ENCODE measurements at places on chromosomes 2 and 18.

DNA sequence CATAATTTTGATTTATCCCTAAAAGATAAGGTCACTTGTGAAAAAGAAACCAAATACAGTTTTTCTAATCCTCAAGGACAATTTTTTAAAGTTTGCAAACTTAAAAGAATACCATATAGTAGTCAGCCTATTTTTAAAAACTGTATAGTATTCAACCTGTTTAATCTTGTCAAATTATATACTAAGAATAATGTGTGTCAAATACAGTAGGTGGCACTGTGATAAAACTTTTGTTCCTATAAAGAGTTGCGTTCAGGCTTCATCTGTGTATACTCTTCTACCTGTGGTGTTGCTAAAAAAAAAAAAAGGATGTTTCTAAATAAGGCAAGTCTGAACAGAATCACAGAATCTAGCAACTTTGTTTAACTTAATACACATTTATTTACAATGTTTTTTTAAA lies 68.6 kb downstream of the CCDC138 start:
- DNase-seq = no peak

DNA sequence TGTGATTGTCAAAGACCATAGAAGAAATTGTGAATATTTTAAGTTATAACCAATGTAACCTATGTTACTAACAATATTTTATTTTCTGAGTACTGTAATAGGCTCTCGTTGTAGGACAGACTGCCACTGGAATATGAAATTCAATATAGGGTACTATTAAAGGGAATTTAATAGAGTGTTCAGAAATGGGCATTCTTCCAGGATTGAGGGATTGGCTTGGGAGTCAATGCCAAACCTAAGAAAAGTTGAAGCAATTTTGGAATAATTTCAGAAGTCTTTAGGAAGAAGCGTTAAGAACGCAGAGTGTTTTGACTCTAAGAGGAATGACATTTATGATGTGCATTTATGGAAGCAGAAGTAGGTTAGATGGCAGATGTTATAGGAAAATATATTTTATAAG lies 79.0 kb downstream of the ACVR2A start:
- no peak for DNase-seq

DNA sequence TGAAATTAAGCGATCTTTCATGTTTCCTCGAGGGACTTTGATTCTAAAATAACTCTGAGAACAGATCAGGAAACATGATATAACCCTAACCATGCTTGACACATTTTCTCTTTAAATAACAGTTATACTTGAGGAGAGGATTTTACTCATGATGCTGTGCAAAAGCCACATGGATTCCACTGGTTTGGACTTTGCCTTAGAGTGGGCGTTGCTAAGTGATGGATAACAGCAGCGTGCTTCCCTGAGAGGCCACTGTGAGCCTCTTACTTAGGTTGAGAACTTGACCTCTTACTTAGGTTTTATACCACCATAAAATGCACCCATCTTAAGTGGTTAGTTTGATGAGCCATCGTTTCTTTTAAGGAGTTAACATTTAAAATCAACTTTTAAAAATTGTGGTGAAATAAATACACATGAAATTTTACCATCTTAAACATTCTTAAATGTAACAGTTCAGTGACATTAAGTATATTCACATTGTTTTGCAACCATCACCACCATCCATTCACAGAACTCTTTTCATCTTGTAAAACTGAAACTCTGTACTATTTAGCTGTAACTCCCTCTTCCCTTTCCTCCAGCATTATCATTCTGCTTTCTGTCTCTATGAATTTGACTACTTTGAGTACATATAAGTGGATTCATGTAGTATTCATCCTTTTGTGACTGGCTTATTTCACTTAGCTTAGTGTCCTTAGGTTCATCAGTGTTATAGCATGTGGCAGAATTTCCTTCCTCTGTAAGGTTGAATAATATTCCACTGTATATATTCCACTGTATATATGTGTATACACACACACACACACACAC lies 22.6 kb downstream of the ANXA4 start:
- DNase-seq = no peak

- DNase-seq = no peak
Observed at GRCh38 chr2:71830497-71831192, 317.0 kb downstream of the CYP26B1 start.

DNA sequence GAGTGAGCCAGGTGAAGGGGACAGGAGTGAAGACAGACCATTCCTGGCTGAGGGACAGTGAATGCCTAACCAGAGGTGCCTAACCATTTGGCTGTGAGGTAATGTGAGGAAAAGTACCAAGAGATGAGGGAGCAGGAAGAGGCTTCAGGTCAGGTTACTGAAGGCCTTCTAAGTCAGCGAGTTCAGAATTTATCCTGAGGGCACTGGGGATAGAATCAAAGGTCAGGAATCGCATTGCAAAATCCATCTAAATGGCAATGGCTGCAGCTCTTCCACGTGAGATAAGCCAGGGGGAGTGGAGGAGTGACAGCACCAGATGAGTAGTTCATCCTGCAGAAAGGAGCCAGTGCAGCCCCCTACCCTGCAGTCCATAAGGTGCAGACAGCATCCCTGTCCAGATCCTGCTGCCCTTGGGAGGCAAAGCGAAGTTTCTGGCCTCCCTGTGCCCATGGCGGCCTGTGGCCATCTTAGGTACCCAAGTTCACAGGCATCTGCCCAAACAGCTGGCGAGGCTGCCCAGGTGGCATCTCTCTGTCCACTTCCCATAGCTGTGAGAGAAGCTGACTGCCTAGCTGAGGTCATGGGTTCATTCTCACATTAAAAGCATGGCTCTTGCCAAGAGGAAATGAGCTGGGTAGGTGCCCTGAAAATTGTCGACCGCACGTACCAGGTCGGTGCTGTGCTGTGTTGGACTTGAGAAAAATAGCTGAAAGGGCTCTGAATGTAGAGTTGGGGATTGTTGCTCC lies 49.5 kb downstream of the CYP27C1 start:
- DNase-seq = no peak

DNA sequence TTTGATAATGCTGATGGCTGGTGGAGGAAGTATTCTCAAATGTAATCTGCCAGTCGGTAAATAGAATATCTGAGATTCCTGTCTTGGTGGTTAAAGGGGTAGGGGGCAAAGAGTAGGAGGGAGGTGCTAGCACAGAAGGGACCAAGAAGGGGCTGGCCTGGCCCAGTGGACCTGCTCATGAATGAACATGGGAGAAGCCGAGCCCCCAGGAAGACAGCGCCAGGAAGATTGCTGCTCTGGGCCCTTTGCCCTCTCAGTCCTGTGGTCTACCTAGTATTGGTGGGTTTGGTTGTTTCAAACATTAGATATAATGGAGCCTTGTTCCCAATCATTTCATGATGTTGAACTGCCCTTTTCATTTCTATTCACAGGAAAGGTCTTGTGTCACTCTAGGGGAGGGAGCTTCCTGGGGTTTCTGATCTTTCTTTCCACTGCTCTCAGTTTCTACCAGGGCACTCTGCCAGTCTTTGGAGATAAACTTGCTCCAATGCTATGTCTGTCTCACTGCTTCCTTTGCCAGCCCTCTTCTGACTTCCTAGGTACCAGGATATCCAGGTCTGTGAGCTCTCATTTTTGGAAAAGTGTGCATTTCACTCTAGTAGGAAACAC lies 5.3 kb upstream of the MOCOS start:
- DNase-seq = no peak

GRCh38 chr18:54119524-54120019 lies 104.9 kb downstream of the MBD2 start:
- no peak for DNase-seq

- DNase-seq = no peak
Observed at GRCh38 chr2:166841152-166841551, 47.1 kb upstream of the XIRP2 start.

GRCh38 chr2:48448274-48449061 lies 81.5 kb upstream of the STON1 start:
- DNase-seq = no peak

GRCh38 chr2:168179592-168179991 lies 67.8 kb downstream of the STK39 start:
- no peak for DNase-seq

DNA sequence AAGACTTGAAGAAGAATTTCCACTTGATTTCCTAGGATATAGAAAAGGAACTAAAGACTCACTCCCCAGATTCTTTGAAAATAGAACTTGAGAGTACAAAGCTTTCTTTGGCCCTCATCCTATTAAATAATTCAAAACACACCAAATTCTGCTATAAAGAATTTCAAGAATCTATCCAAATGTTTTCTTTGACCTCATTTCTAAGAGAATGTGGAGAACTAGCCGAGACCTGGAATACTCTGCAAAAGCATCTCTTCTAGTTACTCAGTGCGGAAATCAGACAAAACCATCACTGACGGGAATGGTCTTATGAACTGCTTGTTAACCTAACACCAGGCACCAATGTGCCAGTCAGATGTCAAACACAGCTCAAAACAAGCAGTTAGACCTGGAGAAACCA lies 44.2 kb upstream of the ARL5A start:
- no peak for DNase-seq

DNA sequence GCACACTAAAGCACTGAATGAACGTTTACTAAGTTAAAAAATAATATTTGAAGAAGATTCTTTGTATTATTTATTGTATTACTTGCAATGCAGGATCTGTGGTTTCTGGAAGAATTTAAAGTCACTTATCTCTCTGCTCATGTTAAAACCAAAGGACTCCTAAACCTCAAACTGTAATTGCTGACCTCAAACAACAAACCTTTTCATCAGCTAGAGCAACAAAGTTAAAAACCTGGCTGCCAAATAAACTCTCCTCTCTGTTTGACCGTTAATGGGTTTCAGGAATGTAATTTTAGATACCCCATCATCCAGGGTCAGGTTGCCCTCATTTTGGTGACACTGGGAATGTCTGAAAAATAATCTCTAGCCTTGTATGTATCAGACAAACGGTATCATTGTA lies 239.1 kb downstream of the TGIF1 start:
- no peak for DNase-seq

DNA sequence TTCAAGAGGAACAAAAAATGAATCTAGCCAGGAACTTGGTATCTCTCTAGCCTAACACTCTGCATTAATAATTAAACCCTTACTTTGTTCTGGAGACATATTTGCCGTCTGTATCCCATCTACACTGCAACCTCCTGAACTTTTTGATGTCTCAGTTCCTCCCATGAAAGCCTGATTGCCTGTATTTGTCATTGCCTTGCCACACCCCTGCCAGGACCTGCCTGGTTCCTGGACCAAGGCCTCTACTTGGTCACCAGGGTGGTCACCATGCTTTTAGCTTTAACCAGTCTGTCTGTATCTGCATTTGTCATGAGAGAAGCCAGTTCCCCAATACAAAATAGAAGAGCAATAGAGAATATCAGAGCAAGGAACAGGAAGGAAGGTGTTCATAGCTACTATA lies 58.8 kb upstream of the NOL4 start:
- no peak for DNase-seq

DNA sequence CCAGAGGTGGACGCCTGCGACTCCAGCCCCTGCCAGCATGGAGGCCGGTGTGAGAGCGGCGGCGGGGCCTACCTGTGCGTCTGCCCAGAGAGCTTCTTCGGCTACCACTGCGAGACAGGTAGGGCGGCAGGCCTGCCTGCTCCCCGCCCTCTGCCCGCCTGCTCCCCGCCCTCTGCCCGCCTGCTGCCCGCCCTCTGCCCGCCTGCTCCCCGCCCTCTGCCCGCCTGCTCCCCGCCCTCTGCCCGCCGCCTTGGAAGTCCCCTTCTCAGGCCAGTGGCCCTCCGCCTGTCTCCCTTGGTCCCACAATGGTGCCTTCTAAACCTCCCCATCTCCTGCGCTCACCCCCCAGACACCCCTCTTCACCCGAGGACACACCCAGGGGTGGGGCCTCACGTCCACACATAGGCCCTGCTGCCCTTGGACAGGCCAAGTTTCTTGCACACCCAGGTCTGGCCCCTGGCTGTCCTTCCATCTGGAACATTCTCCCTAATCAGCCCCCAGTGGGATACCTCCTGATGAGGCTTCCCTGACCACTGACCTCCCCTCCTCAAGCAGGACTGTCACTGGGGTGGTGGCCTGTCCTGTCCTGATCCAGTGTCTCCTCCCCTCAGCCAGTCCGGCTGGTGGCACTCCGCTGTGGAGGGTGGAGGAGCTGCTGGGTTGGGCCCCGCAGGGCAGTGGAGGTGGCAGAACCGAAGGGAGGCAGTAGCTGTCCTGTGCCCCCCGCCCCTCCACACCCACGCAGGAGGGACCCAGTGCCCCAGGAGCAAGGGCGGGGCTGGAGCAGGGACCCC lies 37.9 kb downstream of the MTERF4 start:
- peak; percentile 57 for DNase-seq

DNA sequence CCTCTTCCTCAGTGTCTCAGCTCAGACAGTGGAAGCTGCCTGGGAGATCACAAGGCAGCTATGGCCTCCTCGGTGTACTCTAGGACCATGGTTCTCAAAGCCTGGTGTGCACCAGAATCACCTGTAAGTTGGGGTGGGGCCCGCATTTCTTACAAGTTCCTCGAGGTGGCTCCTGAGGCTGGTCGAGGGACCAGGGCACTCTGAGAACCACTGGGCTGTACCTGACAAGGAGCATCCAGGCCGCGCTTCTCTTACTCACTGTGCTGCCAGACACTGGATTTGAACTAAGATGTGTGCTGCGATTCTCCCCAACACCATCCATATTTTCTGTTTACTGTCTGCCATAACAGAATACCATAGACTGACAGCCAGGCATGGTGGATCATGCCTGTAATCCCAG lies 59.5 kb downstream of the DIPK1C start:
- DNase-seq = no peak

GRCh38 chr2:233814056-233814835 lies 36.1 kb downstream of the MROH2A start:
- no peak for DNase-seq

DNA sequence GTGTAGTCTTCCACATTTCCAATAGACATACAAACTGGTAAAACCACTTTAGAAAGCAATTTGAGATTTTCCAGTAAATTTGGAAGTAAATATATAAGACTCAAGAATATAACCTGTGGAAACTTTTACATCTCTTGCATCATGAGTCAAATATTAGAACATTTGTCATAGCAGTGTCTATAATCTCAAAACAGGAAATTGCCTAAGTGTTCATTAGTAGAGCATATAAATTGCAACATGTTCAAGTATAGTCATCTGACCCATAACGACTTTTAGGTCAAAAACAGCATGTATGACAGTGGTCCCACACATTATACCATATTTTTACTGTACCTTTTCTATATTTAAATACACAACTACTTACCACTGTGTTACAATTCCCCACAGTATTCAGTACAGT lies 555.9 kb upstream of the VRK2 start:
- no peak for DNase-seq

DNA sequence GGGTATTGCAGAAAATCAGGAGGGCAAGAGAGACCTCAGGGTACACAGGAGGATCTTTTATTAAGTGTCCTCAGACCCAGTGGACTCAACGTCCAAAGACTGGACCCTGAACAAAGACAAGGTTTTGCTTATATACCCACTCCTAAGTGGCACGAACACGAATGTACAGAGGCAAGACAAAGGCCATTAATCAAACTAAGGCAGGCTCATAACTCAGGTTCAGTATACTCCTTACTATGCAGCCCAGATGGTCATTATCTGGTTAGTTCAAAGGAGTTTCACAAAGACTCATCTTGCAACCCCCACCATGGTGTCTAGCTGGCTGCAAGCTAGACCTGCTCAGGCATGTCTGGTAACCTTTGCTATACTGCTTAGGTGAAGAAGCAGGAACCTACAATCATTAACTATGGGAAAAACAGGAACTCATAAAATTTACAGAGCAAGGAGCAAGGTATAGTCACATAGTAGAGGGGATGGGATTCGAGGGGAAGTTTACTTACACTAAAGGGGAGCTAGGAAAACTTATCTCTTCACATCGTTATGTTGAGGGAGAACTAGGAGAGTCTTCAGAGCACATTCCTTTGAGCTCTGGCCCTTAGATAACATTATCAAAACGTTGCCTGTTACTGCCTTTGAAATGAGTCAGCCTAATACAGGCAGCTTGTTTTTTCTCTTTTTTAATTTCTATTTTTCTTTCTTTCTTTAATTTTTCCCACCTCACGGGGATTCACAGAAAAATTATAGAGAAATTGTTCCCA lies 33.9 kb downstream of the SLC4A3 start:
- DNase-seq = no peak
